ENCODE measurements at places on chromosomes 1 and 21.

- DNase-seq = no peak
Observed at GRCh38 chr1:99691175-99691574, 45.3 kb downstream of the PALMD start.

DNA sequence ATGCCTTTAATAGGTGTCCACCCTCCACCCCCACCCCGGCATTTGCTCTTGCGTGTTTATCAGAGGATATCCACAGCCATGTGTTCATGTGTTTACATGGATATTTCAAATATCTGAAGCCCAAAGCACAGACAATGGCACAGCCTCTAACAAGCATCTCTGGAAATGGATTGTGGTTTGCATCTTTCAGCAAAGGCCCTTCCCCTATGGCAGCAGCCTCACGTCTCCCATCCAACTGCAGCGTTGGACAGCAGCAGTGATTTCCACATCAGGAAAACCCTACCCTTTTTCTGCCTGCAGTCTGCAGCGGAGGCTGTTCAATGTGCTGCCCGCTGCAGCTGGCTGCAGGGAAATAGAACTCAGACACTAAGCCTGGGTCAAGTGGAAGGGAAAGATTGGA is 1.6 kb downstream of the RASSF5 start:
- DNase-seq = no peak

GRCh38 chr1:161307230-161307768 is 2.5 kb downstream of the MPZ start:
- no peak for DNase-seq

DNA sequence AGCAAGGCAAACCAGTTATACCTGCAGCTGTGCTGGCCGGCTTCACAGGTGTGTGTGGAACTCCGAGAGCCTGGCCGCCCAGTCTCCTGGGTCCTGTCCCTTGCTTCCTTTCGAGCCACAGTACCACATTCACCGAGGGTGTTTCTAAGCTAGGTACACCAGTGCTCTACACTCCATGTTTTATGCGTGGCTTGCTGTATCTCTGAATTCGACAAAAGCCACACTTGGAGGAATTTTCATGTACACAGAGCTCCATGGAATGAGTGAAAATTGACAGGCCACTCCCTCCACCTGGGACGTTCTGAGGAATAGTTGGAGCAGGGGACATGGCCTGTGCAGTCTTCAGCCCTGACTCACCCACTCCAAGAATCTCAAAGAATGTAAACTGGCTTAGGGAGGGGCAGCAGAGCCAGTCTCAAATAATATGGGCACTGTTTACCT is 14.0 kb downstream of the ETS2 start:
- DNase-seq = no peak

GRCh38 chr1:165856606-165857005 is 29.2 kb downstream of the UCK2 start:
- no peak for DNase-seq

DNA sequence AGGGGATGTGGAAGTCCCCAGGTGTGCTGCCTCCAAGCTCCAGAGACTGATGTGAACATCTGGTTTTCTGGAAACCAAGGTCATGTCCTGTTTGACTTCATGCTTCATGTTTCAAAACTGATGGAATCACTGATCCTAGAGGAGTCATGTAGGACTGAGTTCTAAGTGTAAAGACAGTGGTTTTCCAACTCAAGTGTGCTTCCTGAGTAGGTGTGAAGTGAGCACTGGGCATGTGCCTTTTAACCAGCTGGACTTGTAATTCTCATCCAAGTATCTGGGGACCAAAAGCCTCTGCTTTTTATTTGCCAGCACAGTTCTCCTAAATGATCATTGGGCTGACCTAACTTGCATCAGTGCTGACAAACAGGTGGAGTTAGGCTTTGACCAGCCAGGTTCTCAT is 36.9 kb downstream of the ABCA4 start:
- DNase-seq = no peak

GRCh38 chr1:159188375-159188788 is 16.3 kb upstream of the ACKR1 start:
- no peak for DNase-seq

GRCh38 chr1:175628548-175629317 is 114.7 kb downstream of the TNR start:
- DNase-seq = no peak

- no peak for DNase-seq
Observed at GRCh38 chr21:27047283-27047657, 80.4 kb upstream of the ADAMTS5 start.

GRCh38 chr1:246674049-246674448 is 50.2 kb upstream of the SCCPDH start:
- DNase-seq = no peak

DNA sequence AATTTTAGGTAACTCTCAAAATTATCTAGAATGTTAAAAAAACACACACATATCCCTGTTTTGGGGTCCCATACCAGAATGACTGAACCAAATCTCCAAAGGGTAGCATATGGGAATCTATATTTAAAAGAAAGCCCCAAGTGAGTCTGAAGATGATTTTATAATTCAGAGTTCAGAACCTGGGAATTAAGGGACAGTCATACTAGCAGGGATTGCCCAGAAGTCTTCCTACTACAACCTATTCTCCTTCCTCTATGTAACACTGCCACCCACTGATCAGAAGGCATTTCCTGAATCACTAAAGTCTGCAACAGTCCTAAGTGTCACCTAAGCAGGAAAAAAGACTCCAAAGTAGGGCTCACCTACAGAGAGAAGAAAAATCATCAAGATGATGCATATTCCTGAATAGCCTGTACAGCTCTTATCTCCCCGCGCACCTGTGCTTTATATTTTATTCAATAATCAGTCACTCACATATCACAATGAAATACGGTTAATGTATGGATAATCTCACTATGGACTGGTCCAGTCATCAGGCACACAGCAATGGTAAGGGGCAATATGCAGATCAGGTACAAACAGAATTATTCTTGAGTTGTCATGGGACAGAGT is 4.9 kb downstream of the RGS1 start:
- peak; percentile 60 for DNase-seq

- DNase-seq = no peak
Observed at GRCh38 chr1:217857061-217857460, 225.9 kb downstream of the SPATA17 start.

- DNase-seq = no peak
Observed at GRCh38 chr1:47786316-47786715, 210.9 kb downstream of the TRABD2B start.

DNA sequence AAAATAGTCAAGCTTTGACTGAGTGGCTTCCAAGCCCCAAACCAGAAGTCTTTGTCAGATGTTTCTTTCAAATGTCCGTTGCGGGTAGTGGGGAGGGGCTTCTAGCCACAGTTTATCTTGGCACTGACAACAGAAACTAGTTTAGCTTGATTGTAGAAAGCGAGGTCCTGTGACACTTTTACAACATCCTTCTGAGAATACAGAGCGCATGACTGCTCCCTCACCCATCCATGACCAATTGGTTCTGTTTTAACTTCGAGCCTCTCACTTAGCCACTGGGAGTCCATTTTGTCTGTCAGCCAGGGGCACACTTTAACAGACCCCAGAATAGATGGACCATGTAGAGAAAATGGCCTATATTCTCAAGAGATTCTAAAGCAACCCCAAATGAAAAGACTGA is 199.2 kb upstream of the ST6GALNAC5 start:
- DNase-seq = no peak

DNA sequence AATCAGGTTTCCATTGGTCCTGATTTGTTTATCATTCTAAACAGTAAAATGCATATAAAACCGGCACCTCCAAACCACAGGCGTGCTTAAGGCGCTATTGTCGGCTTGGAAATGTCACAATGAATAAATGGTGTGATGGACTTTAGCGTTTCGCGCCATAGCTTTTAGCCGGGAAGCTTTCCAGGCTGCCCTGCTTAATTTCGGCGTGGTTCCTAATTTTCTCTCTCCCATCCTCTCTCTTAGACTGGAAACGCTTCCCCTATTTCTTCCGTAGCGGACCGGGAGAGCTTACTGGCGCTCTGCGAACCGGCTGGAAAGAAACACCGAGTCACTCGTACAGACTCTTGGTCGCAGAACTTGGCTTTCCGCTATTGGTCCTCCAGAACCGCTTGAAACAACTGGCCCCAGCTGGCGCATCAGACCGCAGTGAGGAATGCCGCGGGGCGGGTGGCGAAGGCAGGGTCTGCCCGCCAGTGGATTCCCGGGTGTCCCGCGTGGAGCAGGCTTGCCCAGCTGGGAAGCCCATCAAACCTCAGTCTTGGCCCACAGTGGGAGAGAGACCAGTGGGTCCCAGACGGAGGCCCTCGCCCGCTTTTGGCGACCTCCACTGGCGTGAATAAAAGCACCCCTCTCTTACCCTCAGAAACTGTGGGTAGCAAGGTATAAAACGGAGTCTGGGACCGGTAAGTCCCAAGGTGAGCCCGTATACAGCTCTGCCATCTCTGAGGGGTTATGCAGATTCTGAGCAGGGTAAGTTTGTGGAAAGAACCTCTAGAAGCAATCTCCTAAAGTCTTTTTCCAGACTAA is 4.0 kb upstream of the LHX8 start:
- no peak for DNase-seq

DNA sequence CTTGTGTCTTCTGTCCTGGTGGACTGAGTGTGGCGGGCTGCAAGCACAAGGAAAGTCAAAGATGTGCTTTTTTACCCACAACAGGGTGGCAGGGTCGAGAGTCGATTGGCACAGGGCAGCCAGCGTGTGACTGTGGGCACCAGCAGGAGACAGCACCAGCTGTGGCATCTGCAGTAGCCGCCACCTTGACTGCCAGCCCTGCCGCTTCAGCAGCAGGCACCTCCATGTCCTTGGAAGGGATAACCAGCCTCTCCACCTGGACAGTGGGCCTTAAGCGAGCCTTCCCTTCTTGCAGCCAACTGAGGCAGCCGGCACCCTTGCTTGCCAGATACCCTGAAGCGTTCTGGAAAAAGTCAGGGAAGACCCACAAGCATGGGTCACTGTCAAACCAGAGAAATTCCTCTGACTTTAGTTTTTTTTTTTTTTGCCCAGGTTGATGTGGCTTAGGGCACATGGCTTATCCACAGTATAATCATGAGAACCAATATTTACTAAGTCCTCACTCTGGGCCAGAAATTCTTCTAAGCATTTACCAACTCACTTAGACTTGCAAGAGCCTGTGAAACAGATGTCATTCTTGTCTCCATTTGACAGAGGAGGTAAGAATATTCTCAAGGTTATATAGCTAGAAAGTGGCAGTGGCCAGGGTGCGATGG is 30.1 kb upstream of the PTGFRN start:
- no peak for DNase-seq

GRCh38 chr21:45859762-45860357 is 121.7 kb upstream of the COL6A1 start:
- no peak for DNase-seq

DNA sequence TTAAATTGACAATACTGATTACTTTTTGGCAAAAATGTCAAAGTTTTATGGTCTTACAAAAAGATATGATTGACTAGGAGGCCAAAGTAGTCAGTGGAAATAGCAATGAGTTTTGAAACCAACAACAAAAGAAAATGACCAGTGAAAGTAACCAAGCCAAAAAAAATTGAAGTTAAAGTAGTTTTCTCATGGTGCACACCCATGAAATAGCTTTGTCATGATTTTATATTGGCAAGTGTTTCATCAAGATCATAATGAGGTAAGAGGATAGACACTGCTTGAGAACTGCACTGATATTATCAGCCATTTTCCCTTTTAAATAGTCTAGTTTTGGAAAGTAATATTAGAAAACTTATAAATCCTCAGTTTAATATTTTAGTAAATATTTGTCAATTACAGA is 206.2 kb upstream of the ADAMTS5 start:
- no peak for DNase-seq

GRCh38 chr1:155485945-155486344 is 76.7 kb downstream of the ASH1L start:
- DNase-seq = no peak

DNA sequence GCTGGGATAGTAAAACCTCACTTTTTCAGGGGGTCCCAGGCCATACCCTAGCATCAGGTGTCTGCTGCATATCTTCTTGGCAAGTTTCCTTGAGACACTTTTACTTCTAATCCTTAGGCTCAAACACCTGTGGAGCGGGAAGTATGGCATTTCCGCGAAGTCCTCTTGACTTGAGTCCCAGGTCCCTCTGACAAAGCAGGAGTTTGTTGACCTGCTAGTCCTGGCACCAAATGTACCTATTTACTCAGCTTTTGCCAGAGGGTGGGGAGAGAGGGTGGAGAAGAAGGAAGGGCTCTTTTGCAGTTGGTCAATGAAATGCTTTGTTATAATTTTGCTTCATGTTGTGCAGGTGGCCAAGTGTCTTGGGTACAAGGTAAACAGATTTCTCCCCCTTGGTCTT is 59.7 kb downstream of the CLIC6 start:
- no peak for DNase-seq

GRCh38 chr21:42850866-42851391 is 28.4 kb downstream of the WDR4 start:
- DNase-seq = no peak
